ENCODE measurements at places on chromosomes 11 and 22.

DNA sequence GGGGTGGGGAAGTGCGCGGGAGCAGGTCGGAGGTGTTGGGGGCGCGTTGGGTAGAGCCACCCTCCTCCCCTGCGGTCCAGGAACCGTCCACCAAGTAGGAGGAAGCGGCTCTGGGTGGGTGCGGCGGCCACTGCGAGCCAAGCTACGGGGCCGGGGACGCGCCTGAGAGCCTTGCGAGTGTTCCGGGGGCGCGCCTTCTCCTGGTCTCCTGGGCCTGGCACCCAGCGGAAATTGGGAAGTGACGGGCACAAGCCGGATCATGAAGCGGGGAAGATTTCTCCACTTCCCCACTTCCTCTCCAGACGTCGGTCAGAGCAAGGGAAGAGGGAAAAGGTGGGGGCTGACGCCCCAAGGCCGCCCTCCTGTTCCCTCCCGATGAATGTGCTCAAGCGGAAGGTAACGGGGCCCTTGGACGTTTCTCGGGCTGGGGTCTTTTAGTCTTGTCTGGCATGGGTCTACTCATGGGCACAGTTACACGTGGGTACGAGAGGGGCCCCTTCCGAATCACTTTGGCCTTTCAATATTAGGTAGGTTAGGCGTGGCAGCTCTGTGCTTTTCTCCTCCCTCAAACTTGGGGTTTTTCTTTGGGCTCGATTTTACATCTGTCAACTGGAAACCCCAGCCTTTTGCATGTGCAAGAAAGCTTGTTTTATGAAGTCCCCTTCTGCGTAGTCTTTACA is 865 bp downstream of the RBM14 start:
- DNase-seq = no peak

DNA sequence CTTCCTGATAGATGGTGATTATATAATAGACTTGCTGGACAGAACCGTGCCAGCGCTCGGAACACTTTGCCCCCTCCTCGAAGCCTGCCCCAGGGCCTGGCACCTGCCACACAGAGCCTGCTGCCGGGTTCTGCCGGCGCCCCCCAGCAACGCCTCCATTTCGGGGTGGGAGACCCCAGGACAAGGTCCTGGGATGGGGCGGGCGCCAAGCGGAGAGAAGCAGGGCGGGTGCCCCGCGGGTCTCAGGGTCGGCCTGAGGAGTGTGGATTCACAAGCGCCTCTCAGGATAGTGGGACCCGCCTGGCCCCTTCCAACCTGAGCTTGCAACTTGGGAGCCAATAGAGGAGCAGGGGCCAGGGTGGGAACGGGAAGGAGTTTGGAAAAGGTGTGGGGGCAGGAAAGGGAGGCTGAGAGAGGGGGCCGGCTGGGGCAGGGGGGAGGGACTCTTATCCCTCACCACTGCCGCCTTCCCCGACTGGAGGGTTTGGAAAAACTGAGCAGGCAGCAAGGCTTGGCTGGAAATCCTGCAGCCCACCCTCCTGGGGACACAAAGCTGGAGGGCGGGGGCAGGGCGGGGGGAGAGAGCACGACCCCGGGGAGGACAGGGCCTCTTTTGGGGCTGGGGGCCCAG is 3.3 kb upstream of the BCL9L start:
- DNase-seq = no peak

DNA sequence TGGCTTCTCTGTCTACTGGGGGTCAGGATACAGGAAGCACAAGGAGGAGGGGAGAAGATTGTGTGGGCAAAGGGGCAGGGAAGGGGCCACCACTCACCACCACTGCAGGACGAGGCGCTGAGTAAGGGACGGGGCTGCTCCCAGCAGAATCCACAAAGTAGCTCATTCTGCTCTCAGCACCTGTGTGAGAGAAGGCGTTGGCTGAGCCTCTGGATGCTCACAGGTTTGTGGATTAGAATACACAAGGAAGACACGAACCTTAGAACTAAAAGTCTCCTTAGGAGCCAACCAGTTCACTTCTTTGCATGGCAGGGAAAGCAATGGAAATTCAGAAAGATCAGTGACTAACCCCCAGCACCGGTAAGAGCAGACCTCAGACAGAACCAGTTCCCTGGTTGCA is 14.4 kb downstream of the ETS1 start:
- DNase-seq = no peak

- no peak for DNase-seq
These were observed 167.5 kb upstream of the NECTIN1 start for GRCh38 chr11:119896387-119897045.

Measured in stimulated activated CD8-positive, alpha-beta memory T cell treated with anti-CD3 and anti-CD28 coated beads, Interleukin-7, amount 100 ng/mL, for 1 hour (primary cell).